ENCODE measurements at places on chromosomes 12 and 14. TPM values are rescaled to one million over a fixed set of nuclear protein-coding genes. Genes with fewer than 3 reads are reported as not detected.

DNA sequence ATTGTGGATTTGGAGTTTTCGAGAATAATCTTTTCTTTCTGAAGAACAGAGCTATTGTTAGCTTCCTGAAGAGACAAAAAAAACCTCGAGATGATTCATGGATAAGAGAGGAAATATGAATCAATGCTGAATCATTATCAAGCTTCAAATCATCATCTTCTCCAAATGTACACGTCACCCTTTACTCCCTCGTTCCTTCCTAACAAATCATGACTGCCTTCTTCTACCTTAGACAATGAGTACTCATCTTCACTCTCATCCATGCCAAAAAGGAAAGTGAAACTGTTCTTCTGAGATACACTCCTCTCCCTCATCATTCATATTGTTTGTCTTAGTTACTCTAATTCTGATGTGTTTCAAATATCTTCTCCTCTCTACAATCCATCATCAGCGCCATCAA is 1115.8 kb upstream of the ATXN7L3B start:
- peak; percentile 90 for DNase-seq

DNA sequence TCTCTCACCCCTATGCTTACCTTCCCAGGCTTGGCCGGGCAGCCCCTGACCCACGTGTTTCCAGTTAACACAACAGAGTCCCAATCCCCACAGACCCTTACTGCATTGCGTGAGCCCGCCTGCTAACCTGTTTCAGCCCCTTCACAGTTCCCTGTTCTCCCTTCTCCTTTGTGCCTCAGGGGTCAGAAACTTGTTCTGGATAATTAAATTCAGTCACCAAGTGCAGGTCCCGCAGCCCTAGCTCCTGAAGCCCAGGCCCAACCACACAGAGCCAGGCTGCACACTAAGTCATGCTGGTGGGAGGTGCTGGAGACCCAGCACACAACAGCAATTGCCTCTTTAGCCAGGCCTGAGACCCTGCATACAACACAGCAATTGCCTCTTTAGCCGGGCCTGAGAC is 9.6 kb downstream of the ISM2 start:
- no peak for DNase-seq

DNA sequence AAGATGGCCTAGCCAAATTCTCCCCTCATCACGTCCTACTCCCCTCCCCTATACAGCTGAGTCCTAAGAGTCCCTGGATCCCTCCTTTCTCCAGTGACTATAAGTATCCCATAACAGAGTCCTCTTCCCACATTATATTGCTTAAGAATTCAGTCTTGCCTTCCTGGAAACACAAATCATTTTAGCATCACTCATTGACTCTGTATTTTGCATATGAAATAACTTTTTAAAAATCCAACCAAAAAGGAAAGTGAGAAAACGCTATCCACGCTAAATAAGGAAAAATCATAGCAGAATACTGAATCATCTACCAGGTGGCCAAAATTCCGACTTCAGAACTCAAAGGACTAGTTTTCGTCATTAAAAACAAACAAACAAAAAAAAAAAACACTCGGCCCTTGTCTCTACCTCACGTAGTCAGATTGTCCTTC is 130.2 kb downstream of the GCH1 start:
- DNase-seq: no peak

- DNase-seq: no peak
Measured at GRCh38 chr12:78628491-78629100, 236.0 kb upstream of the SYT1 start.

- no peak for DNase-seq
Measured at GRCh38 chr12:29286081-29286790, 94.7 kb downstream of the ERGIC2 start.

DNA sequence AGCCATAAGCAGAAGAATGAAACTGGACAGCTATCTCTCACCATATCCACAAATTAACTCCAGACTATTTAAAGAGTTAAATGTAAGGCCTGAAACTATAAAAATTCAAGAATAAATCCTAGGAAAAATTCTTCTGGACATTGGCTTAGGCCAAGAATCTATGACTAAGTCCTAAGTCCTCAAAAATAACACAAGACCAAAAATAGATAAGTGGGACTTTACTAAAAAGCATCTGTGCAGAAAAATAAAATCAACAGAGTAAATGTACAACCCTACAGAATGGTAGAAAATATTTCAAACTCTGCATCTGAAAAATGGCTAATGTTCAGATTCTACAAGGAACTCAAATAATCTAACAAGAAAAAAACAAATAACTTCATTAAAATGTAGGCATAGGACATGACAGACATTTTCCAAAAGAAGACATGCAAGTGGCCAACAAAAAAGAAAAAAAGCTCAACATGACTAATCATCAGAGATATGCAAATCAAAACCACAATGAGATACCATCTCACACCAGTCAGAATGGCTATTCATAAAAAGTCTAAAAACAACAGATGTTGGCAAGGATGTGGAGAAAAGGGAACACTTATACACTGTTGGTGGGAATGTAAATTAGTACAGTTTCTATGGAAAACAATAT is 61.0 kb upstream of the PPFIA2 start:
- DNase-seq: peak; percentile 15

GRCh38 chr14:95143808-95144620 is 13.3 kb downstream of the DICER1 start:
- DNase-seq: no peak

- peak; percentile 83 for DNase-seq
Measured at GRCh38 chr12:12171991-12172511, 94.8 kb downstream of the LRP6 start.

DNA sequence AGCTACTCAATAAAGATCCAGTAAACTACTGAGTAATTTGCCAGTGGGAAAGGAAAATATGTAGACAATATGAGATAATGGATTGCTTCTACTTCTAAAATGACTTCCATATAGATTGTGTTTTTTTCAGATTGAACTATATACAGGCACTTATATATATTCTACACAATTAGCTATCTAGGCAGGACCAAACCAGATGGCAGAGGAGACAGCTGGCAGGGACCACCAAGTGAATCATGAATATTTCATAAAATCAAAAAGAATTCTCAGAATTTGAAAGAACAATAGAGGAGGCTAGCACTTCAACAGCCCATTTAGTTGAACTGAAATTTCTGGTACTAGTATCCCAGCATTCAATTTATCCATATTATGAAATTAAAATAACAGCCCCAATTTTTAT is 338.0 kb upstream of the RPL10L start:
- DNase-seq: no peak

DNA sequence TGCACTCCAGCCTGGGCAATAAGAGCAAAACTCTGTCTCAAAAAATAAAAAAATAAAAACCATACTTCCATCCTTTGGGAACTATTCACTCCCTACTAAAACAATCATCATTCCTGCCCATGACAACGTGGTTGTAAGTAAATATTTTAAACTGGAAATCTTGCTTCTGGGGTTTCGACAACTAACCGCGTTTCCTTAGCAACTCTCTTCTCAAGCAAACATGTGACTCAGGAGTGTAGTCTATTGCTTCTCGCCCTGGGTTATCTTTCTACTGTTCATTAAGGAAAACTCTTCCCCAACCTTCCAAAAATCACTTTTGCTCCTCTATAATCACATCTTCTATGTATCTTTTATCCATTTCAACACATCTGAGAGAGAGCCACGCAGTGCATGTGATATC is 21.8 kb downstream of the APPL2 start:
- DNase-seq: peak; percentile 23

- DNase-seq: peak; percentile 32
Measured at GRCh38 chr14:58107947-58108552, 44.0 kb downstream of the ARMH4 start.

DNA sequence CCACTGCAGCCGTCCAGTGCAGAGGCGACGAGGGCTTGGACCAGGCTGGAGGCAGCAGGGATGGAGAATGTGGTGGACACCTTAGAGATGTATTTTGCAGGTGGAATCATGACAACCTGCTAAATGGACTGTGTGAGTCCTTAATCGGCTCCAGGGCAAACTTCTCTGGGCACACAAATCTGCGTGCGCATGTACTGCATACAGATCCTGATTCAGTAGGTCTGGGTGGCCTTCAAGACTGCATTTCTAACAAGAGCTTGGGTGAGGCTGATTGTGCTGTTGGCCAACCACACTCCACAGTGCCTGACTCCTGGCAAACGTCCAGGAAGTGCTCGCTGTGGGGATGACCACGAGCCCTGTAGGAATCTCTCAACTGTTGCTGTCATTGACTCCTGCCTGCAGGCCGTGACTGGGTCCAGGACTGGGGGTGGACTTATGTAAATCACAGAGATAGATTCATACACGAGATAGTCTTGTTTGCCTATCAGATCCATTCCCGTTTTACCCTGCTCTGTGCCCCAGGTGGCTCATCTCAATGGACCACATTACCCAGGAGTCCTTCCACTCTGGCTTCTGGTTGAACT is 27.2 kb downstream of the JDP2 start:
- DNase-seq: peak; percentile 20

DNA sequence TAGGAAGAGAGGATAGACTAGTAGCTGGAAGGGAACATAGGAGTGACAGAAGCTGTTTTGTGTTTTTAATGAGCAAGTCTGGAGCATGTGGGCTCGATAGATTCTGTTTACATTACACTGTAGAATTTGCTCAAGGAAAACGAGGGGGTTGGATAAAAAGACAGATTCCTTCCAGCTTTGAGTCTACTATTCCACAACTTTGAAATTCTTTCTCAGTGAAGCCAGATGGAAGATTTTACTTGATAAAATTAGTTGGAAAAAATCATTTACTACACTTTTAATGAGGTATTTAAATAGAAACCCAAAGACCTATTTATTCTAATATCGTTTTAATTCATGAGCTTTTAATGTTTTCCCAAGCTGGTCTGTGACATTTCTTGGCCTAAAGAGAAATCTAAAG is 19.5 kb upstream of the EPS8 start:
- DNase-seq: no peak

DNA sequence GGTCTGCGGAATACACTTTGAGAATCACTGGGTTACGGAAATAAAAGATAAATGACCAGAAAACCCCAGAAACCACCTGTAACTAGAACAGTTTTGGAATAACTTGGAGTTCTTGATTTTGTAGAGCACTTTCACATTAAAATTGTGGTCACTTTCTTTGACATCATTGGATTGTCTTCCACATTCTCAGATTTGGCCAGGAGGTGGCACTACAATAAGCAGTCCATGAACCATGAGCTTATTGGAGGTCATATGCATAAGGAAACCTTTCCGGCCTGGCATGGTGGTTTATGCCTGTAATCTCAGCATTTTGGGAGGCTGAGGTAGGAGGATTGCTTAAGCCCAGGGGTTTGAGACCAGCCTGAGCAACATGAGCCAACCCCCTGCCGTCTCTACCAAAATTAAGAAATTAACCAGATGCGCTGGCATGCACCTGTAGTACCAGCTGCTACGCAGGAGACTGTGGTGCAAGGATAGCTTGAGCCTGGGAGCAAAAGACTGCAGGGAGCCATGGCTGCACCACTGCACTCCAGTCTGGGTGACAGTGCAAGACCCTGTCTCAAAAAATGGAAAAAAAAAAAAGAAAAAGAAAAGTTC is 107.7 kb upstream of the CAND1 start:
- peak; percentile 38 for DNase-seq

GRCh38 chr14:103384450-103385151 is 614 bp upstream of the MARK3 start:
- DNase-seq: no peak

- DNase-seq: no peak
Measured at GRCh38 chr12:70839544-70839943, 81.0 kb downstream of the PTPRR start.

DNA sequence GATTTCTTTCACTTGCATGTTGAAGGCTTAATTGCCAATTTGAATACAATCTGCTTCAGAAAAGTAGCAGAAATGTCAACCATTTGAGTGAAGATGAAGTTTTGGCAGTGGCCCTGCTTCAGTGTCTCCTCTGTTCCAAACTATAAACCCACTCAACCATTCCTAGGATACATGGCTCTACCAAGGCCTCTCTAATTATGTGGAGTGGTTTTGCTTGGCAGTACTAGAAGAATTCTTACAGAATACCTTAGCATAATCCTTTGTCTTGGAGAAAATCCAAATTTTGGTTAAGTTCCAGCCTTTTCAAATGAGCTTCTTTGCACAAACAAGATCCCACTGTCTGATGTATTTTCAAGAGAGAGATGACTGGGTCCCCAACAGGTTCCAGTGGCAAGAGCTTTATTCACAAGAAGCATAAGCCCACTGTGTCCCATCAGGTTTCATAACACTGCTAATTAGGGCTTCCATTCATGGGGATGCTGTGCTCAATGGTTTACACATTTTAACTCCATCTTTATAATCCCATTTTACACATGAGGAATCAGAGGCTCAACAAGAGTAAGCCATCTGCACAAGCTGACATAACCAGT is 234.5 kb downstream of the IPO8 start:
- no peak for DNase-seq

DNA sequence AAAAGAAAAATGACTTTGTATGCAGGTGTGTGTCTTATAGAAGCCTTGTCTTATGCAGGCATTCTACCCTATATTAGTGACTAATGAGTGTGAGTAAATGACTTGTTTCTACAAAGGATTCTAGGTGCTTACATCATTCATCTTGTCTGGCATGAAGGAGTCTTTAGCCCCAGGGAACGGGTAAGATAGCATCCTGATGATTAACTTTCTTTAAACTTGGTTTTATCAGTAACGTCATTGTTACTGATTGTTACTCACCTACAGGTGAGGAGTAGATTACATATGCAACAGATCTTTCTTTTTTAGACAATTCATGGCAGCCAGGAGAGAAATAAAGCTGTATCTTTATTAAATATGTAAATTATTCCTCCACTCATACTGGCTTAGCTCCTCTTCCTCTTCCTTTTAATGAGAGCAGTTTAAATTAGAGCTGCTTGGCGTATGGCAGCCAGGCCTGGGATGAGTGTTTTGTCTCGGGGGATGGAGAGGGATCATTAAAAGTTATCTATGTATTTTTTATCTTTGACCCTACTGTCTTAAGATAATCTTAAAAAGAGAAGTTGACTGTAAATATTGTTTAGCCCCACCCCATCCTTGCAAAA is 57.2 kb upstream of the ATP2A2 start:
- peak; percentile 98 for DNase-seq

- no peak for DNase-seq
Measured at GRCh38 chr14:38507299-38507698, 251.4 kb upstream of the CLEC14A start.

DNA sequence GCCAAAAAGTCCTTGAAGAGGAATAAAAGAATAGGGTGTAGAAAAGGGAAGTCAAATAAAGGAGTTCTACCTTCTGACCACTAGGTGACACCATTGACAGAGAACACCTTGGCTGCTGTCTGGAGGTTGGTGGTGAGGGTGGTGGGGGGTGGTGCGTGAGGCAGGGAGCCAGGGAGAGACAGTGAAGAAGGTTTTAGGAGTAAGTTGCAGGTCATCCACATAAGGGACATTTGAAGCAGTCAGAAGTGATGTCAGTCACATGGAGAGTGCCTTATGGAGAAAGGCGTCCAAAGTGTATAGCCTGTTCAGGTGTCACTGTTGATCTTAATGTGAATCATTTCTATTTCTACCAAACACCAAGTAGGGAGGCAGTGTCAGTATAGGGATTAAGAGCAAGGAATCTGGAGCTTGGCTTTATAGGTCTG is 279.3 kb upstream of the DDHD1 start:
- peak; percentile 37 for DNase-seq

- no peak for DNase-seq
Measured at GRCh38 chr12:42701084-42701483, 111.5 kb upstream of the PRICKLE1 start.

GRCh38 chr12:62656591-62657362 is 190.2 kb downstream of the MON2 start:
- DNase-seq: no peak

The GSG1 gene
- 0.06 TPM for polyA plus RNA-seq

The GYS2 gene
- polyA plus RNA-seq: not detected

The CEBPE gene
- not detected for polyA plus RNA-seq

The TAS2R14 gene
- 0.39 TPM for polyA plus RNA-seq

The RTN1 gene
- polyA plus RNA-seq: 0.05 TPM

The RGS6 gene
- polyA plus RNA-seq: not detected

The SLC22A17 gene
- 1.7 TPM for polyA plus RNA-seq

The OR11H12 gene
- not detected for polyA plus RNA-seq

The SLC17A8 gene
- polyA plus RNA-seq: not detected

The MANSC4 gene
- polyA plus RNA-seq: 0.28 TPM
